Esophagus squamous epithelium (tissue), 5 donors: ENCODE measurements at places on chromosomes 4 and X.

DNA sequence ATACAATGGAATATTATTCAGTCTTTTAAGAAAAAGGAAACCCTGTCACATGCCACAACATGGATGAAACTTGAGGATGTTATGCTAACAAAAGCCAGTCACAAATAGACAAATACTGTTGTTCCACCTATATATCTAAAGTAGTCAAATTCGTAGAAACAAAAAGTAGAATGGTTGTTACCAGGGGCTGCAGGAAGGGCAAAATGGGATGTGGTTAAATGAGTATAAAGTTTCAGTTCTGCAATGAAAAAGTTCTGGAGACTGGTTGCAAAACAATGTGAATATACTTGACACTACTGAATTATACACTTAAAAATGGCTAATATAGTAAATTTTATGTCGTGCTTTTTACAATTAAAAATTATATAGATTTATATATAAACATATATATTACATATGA is 12.2 kb downstream of the SPOCK3 start:
- DNase-seq, result no peak

- peak; percentile 13 for DNase-seq
Observed at GRCh38 chrX:69165087-69165651, at the start of gene PJA1. PJA1 (minus strand) TSS chrX:69165453; CDS start chrX:69163073, 2,380 bp downstream.

DNA sequence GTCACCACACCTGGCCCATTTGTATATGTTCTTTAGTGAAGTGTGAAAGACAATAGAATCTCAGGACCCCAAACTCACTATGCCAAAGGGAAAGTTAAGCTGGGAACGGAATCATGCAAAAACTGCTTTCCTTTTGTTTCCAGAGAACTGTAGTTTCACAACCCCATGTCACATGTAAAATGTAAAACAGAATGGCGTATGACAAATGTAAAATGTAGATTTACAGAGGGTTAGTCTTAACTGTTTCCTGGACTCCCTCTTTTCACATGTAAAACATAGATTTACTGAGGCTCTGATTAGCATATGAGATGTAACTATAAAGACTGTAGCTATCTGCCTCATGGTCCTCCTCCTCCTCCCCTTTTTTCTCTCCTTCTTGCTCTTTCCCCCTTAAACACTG is 66.3 kb downstream of the ABLIM2 start:
- DNase-seq, result no peak

- no peak for DNase-seq
Observed at GRCh38 chr4:66741081-66741480, 804.2 kb downstream of the CENPC start.

GRCh38 chr4:6478546-6479220 is 6.3 kb upstream of the PPP2R2C start:
- no peak for DNase-seq

DNA sequence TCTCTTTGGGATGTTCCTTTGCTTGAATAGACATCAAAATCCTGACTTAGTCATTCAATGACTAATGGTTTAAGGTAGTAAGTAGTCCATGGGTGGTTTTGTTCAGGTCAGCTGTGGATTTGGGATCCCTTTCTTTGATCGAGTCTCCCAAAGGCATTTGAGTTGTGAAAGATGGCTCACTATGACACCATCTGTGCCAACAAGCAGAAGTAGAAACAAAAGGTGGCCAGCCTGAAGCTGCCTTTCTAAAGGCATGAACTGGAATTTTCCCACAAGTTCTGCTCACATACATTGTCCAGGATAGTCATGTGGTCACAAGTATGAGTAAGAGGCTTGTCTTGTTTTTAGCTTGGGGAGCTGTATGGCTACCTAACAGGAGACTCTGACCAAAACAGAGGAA is 129.9 kb downstream of the CCNG2 start:
- DNase-seq, result no peak

GRCh38 chr4:5200513-5200912 is 149.2 kb downstream of the STK32B start:
- no peak for DNase-seq

GRCh38 chrX:82998163-82998562 is 509.9 kb upstream of the POU3F4 start:
- DNase-seq, result no peak

GRCh38 chr4:169167957-169168858 is 102.5 kb downstream of the SH3RF1 start:
- no peak for DNase-seq

GRCh38 chr4:10120943-10121567 is 4.5 kb upstream of the WDR1 start:
- DNase-seq, result no peak
